ENCODE measurements at places on chromosomes 2 and 18.

DNA sequence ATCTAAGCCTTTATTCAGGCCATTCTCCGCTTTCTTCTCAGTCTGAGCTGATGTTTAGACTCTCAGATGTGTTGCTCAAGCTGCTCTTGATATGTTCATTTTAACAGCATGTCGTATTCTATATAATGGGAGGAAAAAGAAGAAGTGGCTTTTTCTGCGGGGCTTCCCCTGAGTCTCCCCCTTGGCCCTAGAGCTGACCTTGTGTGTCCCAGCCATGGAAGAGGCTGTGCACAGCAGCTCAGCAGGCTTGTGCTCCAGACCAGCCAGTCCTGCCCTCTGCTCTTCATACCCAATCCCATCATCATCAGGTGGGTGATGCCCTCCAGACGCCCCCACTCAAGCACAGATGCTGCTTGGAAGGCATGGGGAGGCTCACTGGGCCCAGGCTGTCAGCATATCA is 155.1 kb upstream of the CELF4 start:
- no peak for DNase-seq

- no peak for DNase-seq
These were observed 213.0 kb downstream of the GLI2 start for GRCh38 chr2:120948662-120949011.

- no peak for DNase-seq
These were observed 997.9 kb downstream of the TSN start for GRCh38 chr2:122753336-122753735.

- DNase-seq, result no peak
These were observed 58.2 kb upstream of the NEUROD1 start for GRCh38 chr2:181738563-181738962.

- no peak for DNase-seq
These were observed 9.5 kb downstream of the TMEM237 start for GRCh38 chr2:201633661-201634249.

DNA sequence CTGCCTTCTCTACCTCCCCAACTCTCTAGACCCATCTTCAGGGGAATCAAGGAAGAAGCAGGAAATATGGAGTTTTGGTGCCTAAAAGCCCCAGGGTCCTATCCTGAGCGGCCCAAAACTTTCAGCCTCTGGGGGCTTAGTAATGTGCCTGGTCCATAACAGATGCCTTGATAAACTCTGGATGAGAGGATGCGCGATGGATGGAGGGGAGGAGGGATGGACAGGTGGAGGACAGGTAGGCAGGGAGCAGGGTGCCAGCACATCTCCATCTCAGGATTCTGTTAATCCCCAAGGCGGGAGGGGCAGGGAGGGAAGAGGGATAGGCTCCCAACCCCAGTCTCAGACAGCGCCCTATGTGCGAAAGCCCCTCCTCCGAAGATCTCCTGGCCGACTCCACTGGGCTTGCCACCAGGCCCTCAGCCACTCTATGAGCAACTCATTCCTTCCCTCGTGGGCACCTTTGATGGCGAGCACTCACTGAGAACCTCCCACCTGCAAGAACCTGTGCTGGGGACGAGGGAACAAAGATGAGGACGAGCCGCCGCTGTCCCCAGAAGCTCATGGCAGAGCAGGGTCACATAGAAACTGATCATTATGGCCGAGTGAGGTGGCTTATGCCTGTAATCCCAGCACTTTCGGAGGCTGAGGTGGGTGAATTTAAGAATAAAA is 23.1 kb downstream of the HS1BP3 start:
- DNase-seq, result no peak

Measured in T47D (cell line).